Type B pancreatic cell (in vitro differentiated cells): ENCODE measurements at places on chromosomes 12 and 14.

- no peak for DNase-seq
Measured at GRCh38 chr12:47819138-47819895, 386 bp downstream of the HDAC7 start.

DNA sequence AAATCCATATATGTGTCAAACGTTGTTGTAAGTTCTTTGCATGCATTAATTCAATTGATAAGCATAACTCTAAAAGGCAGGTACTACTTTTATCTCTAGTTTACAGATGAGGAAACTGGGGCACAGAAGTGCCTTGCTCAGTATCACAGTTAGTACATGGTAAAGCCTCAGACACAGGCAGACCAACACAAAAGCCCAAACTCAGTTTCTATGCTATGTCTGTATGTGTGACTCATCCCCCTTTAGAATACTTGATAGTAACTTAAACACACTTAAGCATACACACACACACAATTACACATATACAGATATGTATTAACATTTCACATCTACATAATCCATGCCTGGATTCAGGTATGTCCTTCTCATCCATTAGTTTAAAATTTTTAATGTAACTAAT is 88.0 kb downstream of the EPS8 start:
- DNase-seq, result no peak

DNA sequence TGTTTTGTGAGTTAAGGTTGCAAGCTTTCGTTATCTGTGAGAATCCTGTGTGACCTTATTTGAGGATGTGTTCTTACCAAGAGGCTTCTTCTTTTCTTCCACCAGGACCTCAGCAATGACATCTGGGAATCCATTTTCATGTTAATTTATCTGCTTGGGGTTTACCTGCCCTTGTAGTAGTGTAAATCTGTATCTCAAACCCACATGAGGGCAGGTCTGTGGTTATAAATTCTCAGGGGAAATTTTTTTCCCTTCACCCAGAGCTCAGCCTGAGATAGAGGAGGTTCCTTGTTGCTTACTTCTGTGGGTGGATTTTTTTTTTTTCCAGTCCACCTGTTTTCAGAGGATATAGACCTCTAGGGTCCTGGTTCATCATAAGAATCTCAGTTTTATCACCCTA is 70.8 kb downstream of the AKAP6 start:
- no peak for DNase-seq

DNA sequence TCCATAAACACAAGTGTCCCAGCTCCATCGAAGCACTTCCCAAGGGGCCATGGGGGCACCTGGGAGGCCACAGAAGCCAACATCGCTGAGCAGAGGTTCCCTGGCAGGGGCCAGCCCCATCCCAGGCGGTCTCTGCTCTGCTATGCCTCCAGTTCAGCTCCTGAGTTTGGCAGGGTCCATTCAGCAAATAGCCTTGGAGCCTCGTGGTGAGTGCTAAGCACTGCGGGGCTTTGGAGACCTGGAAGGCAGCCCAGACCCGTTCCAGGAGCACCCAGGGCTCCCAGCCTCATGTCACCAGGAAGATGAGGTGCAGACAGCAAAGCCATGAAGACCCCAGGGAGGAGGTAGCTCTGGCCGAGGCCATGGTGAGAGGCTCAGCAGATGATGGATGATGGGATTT is 109.5 kb downstream of the LGMN start:
- no peak for DNase-seq

DNA sequence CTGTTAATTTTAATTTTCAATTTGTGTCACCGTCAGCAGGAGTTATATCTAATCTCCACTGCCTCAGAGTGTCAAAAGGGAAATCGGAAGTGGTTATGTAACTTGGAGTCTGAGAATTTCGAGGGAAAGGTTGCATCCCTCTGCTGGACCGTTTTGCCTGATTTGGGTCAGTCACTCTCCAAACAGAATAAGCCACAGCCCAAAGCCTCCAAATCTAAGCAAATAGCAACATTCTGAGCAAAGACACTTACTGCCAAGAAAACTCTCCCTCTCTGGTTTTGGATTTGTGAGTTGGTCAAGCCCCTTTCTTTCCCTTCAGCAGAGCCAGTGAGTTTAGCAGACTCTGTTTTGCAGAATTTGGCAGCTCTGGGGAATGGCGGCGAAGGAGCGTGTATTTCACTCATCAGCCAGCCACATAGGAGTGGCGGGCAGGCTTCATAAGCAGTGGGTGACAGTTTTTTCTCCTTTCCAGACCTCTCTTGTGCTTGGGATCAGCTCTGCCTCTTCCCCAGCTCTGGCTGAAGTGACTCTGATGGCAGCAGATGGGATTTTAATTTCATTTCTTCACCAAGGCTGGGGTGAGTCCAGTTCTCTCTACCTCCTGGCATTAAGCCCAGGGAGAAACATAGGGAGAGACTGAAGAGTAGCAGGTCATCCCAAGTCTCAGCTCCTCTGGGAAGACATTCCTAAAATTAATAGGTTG is 218.7 kb upstream of the NOS1 start:
- DNase-seq, result no peak

DNA sequence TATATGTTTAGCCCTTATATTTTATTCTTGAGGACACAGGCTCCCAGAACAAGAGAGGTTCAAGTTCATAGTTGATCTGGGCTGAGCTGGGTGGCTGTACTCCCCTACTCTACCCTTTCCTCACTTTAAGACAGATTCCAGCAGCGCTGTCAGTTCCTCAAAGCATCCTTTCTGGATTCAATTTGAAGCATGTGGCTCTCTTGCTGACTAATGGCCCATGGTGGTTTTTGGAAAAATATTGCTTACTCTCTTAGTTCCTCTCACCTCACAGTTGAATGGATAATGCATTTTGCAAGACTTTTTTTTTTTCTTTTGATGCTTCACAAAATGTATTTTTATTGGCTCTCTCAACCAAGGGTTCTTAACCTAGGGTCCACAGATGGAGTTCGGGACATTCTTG is 4.1 kb downstream of the PELI2 start:
- no peak for DNase-seq

GRCh38 chr12:53094394-53094787 is 3.1 kb upstream of the IGFBP6 start:
- DNase-seq, result no peak

GRCh38 chr12:6667559-6668210 is 4.8 kb upstream of the ING4 start:
- no peak for DNase-seq

- DNase-seq, result no peak
Measured at GRCh38 chr12:109928058-109928656, 28.1 kb downstream of the TCHP start.

- no peak for DNase-seq
Measured at GRCh38 chr14:95196826-95197545, 39.7 kb upstream of the DICER1 start.

DNA sequence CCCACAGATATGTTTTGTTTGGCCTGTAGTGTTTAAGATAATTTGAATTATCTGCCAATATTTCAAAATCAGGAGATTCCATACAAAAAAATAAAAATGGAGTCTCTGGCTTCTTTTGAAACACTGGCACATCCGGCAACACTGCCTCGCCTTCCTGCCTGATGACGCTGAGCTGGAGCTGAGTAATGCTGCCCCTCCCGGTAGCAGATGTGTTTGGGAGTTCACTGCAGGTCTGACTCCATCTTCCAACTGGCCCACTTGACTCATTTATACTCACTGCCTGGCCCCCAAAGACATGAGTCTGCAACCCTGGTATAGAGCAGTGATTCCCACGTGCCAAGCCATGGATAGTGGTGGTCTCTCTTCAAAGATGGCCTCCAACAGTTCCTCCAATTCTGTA is 7.4 kb downstream of the CIT start:
- no peak for DNase-seq

DNA sequence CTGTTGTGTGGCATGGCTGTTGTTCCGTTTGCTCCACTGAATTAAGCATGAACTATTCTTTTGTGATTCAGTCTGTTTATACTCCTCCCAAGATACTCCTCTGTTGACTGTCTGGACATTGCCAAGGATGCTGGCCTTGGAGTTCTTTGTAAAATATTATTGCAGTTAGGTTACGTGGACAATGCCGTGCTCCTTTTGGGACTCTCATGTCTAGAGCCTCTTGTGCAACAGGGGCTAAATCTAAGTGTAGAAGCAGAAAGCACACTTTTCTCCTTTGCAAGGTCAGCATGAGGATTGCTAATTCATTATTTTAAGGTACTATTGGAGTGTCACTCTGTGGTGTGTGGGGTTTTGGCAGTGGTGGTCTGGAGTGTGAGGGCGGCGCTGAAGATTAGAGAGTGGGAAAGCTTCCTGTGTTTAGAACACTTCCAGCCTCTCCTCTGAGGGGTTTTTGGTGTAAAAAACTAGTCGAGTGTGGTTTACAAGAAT is 125.4 kb downstream of the SAMD4A start:
- DNase-seq, result no peak

DNA sequence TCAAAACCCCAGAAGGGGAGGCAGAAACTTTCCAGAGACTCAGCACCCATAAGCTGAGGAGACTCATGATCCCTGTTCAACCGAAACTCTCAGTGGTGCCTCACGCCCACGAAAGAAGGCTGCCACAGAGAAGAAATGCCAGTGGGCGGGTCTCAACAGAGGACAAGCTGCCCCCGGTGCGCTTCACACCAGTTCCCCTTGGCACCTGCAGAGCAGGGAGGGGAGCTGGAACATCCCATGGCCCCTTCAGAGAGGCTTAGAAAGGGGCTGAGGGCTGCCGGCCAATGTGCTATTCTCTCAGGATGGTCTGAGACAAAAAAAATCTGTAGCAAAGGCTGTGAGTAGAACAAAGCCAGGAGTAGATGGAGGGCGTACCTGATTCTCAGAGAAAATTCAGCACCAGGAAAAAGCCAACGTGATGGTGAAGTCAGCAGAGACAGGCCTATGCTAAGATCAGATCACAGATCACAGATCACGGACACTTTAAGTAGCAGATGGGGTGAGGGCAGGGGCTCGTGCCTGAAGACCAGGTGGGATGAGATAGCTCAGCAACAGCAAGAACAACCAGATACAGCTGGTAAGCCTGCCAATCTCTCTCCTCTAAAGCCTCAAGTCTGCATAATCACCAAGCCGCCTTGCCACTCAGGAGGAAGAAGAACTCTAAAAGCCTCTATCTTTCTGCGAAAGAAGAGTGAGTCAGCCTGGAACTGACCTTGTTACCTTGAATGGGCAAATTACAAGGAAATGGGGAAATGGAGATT is 206.4 kb upstream of the GRIP1 start:
- DNase-seq, result no peak

GRCh38 chr12:24751181-24751580 is 197.7 kb downstream of the BCAT1 start:
- DNase-seq, result no peak

DNA sequence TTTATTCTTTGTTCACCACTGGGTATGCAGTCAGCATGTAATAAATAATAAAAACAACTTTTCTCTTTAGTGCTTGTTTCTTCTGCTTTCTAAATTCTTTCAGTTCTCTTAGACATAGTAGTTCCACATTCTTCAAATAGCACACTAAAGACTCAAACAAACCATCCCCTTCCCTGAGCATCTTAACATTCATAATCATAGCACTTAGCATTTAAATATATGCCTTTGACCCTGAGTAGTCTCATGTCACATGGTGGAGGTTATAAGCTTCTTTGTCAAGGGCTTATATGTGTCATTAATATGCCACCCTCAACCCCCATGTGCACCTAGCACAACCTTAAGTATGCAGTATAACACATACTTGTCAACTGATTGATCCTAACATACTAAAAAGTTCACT is 212.7 kb downstream of the PHLDA1 start:
- no peak for DNase-seq

DNA sequence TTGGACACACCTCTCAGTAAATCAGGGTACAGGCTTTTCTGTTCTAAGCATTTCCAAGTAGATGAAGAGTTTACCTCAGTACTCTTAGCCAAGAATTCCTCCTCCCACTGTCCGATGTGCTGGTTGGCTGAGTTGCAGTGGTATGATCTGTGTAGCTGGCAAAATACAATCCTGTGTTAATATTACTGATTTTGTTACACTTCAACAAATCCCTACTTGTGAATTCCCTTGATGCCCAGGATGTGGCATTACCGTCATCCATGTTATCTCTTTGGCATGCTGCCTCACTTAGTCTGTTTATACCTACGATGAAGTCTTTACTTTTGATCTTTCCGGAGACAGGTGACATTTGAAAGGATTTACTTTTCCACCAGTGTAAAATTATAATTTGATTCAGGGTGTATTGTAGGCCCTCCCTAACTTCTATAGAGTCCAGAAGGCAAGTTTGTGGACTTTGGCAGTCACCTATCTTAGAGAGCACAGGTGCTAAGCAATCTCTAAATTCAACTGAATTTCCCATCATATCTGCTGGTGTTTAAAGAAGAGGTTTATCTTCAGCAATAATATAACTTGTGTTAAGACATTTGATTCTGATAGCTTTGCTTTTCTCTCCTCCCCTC is 10.1 kb downstream of the CCDC196 start:
- DNase-seq, result no peak

DNA sequence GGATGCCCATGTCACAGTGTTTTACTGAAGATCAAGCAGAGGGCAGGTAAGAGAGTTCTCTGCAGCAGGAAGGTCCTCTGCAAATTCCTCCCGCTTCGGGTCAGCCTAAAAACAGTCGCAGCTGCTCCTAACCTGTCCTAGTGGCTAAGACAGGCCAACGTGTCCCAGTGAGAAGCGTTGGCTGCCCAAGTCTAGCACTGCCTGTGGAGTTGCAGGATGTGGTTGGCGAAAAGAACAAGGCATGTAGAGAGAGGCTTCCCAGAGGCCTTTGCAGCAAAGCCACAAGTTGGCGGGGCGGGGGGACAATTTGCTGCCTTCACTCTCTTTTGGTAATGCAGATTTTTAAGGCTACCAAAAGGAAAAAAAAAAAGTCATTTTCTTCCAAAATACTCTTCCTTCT is 340.1 kb downstream of the BCL11B start:
- DNase-seq, result no peak

DNA sequence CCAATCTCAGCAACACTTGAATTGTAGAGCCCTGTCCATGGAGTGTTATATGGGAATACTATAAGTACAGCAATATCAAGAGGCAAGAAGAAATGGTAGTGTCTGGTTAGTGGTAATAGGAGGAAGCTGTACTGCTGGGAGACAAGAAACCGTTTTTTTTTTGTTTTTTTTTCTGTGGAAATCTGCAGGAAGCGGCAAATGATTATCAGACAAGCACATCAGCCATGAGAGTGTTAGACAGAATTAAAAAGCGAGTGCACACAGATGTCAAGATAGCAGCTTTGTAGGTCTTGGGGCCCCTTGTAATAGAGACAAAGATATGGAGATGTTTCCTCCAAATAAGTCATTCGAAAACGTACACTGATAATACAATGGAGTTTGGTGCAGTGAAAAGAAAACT is 6.7 kb downstream of the TESPA1 start:
- no peak for DNase-seq

DNA sequence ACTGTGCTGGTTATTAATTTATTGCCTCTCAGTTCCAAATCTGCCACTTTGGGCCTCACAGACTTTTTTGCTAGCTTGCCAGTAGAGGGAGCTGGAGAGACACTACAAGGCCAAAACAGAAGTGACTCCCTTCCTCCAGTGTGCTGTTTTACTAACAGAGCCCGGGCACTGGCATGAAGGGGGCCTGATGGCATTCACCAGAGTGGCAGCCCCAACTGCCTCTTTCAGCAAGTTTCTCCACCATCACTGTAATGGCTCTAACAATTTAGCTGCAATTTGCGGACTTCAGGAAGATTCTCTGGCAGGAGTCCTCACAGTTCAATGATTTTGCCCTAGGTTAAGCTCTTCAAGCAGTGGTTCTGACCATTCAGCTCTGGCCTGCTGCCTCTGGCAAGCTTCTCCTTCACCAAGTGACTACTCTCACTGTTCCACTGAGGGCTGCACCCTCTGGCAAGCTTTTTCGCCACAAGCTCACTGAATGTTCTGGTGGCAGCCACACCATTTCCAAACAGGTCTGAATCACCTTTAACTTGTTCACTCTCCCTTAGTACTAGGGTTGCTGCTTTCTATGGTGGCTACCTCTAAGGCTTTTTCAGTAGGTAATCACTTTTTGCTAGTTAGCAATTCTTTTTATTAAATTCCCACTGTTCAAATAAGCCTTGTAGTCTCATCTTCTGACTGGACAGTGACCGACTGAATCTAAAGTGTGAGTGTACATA is 104.9 kb downstream of the ZC3H14 start:
- no peak for DNase-seq
